Choroid plexus epithelial cell (primary cell): ENCODE measurements at places on chromosomes 2 and 18.

GRCh38 chr18:26757263-26758019, 108.1 kb downstream of the AQP4 start:
- no peak for DNase-seq

GRCh38 chr2:85887566-85888019, 1.2 kb downstream of the ST3GAL5 start:
- DNase-seq, result peak; percentile 43

GRCh38 chr2:113996671-113997594, 107.0 kb downstream of the ACTR3 start:
- no peak for DNase-seq

- DNase-seq, result no peak
These were observed 6.7 kb upstream of the QPCT start for GRCh38 chr2:37337620-37338280.

GRCh38 chr2:154706660-154707059, 8.2 kb downstream of the KCNJ3 start:
- DNase-seq, result no peak

DNA sequence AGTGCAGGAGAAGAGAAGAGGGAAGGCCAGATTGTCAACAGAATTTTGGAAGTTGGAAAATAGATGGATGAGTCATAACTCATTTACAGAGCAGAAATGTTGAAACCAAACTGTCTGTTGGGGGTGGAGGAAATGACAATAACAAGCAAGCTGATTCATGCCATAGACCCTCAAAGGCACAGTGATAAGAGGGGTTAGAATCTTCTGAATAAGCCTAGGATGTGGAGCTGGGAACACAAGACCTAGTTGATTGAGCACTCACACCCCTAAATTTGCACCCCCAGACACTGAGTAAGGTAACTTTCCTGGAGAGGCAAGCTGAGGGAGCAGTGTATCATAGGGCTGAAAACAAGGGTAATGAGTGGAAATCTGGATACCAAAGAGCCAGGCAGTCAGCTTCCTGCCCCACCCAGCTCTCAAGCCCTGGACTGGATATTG, 141.4 kb downstream of the SCG2 start:
- peak; percentile 86 for DNase-seq

DNA sequence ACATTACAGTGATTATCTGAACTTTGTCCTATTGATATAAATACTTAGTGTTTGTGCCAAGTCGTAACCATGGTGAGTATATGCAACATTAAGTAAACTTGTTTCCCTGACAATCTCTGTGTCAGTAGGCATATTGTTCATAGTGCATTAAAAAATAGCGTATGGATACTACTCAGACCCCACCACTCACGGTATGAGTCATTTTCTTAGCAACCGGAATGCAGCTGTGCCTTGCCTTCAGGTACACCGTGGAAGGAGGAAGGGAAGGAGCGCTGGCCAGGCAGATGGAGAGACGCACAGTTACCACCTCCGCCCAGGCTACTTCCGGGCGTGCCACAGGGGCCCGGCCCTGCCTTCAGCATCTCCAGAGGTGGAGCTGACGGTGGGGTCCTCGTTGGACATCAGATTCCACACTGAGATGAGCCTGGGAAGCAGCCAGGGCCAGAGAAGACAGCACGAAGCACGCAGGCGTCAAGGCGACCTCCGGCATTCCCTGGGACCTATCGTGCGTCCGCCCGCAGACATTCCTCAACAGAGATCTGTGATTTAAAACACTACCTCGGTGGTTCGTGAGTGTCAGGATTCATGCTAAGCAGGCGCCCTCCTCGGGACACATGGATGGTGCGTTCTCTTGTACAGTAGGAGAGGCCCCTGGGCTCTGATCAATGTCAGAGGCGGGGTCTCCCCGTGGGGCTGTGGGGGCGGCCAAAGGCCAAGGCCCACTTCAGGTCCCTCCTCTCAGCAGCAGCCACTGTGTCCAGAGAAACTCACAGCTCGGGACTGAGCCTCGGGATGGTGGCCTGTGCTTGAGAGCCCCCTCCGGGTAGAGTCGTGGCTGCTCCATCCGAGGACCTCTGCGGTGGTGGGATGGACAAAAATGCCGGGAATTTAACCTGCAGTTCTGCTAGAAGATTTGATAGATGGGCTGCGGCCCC, 82.2 kb upstream of the HDAC4 start:
- no peak for DNase-seq

GRCh38 chr2:5938566-5938896, 246.3 kb downstream of the SOX11 start:
- no peak for DNase-seq

DNA sequence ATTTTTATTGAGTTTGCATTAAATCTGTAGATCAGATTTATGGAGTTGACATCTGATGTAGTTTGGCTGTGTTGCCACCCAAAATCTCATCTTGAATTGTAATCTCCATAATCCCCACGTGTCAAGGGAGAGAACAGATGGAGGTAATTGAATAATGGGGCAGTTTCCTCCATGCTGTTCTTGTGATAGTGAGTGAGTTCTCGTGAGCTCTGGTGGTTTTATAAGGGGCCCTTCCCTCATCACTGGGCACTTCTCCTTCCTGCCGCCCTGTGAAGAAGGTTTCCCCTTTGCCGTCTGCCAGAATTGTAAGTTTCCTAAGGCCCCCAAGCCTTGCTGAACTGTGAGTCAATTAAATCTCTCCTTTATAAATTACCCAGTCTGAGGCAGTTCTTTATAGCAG, 32.2 kb downstream of the ZC3H15 start:
- DNase-seq, result no peak

GRCh38 chr2:159267921-159268320, 18.6 kb downstream of the WDSUB1 start:
- DNase-seq, result peak; percentile 36

GRCh38 chr2:70113359-70114070, 26.2 kb downstream of the PCBP1 start:
- DNase-seq, result no peak

- DNase-seq, result peak; percentile 36
These were observed 43.2 kb upstream of the GLS start for GRCh38 chr2:190837420-190837819.

- no peak for DNase-seq
These were observed 157.6 kb downstream of the RDH14 start for GRCh38 chr2:18402831-18403230.

DNA sequence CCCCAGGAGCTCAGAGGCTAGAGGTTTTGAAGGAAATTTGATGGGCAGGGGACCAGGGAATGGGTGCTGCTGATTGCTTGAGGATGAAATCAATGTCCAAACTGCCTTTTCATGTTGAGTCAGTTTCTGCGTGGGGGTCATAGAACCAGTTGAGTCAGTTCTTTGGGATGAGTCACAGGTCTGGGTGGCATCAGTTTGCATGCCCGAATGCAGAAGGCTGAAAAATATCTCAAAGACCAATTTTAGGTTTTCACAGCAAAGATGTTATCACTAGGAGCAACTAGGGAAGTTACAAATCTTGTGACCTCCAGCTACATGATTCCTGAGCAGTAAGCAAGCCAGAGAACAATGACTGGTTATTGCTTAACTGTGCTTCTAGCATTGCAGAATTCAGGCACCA, 1135.1 kb upstream of the CRIM1 start:
- DNase-seq, result no peak

DNA sequence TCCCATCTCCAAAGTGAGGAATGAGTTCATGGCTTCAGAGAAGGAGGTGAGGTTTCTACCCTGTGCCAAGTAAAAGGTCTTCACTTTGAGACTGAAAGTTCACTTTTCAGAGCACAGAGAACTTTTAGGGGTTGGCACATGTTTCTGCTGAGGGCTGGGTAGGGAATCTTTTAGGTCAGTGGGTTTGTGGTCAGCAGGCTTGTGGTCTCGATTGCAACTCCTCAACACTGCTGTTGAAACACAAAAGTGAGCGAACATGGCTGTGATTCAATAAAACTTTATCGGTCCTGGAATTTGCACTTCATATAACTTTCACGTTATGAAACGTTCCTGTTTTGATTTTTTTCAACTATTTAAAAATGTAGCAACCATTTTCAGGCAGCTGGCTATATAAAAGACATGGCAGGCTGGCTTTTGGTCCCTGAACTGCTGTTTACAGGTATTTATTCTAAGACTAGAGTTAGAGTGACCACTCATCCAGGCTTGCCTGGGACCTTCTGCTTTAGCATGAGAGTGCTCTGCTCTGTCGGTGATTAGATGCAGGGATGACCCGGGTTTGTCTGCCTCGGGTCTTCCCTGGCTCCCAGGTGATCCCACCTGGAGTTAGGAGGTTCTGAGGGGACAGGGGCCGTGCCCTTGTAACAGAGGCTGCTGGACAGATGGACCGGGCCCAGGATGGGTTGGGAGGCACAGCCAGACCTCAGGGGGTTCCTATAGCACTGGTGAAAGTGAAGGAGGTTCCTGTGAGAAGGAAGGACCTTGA, 62.7 kb upstream of the TAF1B start:
- DNase-seq, result no peak

DNA sequence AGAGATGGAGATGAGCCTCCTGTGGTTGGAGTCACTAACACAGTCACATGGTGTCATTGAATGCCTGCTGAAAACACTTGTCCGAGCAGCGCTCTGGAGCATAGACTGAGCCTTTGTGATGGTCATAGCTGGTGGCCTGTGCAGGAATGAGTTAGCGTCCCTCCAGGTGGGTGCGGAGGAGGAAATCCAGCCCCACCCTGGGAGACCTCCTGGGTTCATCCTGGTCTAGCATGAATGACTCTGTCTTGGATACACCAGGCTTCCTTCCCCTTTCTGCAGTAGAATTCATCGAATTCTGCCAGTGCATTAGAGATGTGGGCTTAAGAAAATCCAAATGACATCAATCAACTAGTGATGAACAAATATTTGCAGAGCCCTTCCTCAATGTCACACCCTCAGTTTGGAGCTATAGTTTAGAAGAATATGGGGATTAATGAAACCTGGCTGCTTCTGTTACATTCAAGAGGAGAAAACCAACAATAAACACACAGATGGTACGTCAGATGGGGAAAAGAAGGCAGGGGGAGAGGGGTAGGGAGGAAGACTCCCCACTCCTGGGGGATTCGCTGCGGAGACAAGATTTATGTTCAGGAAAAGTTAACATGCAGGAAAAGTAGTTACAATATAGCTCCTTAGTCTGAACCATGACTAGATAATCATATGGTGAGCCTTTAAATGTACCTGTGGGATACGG, 136.7 kb downstream of the DDX1 start:
- DNase-seq, result no peak

DNA sequence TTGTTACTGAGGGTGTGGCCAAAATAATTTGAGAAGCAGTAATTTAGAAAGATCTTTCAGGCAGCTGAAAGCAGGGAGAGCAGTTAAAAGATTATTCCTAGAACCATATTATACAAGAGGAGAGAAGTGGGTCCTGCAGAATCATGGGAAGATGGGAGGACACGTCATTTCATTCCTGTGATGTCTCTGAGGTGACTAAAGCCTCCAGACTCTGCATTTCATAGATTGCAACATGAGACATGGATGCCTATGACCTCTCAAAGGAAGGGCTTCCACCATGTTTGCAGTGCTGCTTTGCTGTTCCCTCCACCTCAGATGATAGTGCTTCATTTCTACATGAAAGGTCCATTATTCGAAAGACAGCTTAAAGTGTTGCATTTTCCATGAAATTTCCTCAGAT, 788.4 kb downstream of the TSN start:
- DNase-seq, result peak; percentile 11

GRCh38 chr2:37543999-37544557, 127.4 kb downstream of the CDC42EP3 start:
- DNase-seq, result no peak

GRCh38 chr2:18630941-18631340, 41.6 kb upstream of the NT5C1B start:
- peak; percentile 35 for DNase-seq

GRCh38 chr2:196241175-196241574, 69.8 kb upstream of the STK17B start:
- DNase-seq, result no peak

GRCh38 chr18:79983253-79983652, 5.1 kb downstream of the TXNL4A start:
- DNase-seq, result peak; percentile 28

GRCh38 chr18:10057401-10057893, 143.6 kb downstream of the VAPA start:
- DNase-seq, result no peak

- DNase-seq, result no peak
These were observed 89.9 kb upstream of the PELI1 start for GRCh38 chr2:64234150-64234549.

DNA sequence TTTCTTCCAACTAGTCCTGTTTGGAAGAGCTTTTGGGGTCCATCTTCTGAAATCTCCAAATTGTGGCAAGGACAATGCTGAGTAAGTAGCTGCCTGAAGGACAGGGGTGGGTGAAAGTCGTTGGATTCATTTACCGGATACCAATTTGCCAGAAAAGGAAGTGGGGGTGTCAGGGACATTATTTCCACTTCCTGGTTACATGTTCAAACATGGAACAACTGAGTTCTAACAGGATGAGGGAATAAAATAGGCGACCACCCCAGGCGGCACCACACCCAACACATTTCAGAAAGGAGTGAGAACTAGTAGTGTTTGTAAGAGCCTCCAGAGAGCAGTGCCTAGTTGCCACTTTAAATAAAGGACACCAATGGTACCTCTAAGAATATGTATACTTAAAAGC, 158.6 kb upstream of the SERTAD2 start:
- DNase-seq, result no peak

GRCh38 chr18:62343316-62343715, 18.2 kb downstream of the TNFRSF11A start:
- DNase-seq, result no peak
